ENCODE measurements at places on chromosomes 7 and 10.

DNA sequence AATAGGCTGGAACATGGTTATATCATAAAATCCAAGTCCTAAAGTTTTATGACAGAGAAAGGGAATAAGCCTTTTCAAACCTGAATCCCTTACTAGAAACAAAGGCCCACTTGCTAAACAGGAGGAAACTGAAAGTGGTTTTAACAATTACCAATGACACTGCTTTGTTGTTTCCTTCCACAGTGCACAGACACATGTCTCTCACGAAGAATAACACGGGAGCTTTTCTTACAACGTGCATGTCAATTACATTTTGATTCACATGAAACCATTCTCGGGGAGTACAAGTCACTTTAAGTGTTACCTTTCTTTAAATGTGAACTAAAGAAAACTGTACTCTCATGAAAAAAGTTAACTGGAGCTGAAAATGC, 1.4 kb downstream of the MRPS33 start:
- no peak for DNase-seq

GRCh38 chr7:323410-323809, 33.4 kb downstream of the FOXL3 start:
- no peak for DNase-seq

- DNase-seq, result no peak
Measured at GRCh38 chr7:140631021-140631420, 9.6 kb downstream of the DENND2A start.

- DNase-seq, result no peak
Measured at GRCh38 chr7:130421684-130422083, 19.1 kb downstream of the CEP41 start.

DNA sequence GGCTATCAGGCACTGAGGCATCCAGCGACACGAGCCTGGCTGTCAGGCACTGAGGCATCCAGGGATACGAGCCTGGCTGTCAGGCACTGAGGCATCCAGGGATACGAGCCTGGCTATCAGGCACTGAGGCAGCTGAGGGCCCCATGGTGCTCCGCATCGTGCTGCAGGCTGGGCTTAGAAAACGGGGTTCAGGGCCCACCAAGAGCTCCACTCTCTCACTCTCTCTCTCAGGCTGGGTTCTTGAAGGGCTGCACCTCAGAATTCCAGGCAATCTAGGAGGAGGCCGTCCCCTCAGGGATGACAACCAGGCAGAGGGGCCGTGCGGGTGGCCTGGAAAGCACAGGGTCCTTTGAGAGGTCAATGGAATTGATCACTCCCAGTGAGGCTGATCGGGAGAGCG, 69.0 kb downstream of the CFAP46 start:
- DNase-seq, result no peak

- no peak for DNase-seq
Measured at GRCh38 chr10:30491916-30492515, 58.0 kb downstream of the MAP3K8 start.

DNA sequence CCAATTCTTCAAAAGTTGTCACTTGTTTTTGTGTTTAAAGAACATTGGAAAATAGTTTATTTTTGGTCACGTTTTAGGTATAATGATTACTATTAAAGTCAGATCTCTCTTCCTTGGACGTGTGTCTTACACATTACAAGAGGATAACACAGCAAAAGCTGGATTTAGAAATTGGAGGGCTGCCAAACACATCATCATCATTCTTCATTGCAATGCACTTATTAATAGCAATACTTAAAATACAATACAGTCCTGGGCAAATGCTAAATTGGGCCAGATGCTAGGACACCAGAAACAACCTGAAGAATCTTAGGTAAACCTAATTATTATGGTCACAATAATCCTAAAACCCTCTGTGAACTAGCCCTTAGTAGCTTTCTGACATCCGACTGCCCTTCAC, 303.6 kb downstream of the DGKB start:
- no peak for DNase-seq

DNA sequence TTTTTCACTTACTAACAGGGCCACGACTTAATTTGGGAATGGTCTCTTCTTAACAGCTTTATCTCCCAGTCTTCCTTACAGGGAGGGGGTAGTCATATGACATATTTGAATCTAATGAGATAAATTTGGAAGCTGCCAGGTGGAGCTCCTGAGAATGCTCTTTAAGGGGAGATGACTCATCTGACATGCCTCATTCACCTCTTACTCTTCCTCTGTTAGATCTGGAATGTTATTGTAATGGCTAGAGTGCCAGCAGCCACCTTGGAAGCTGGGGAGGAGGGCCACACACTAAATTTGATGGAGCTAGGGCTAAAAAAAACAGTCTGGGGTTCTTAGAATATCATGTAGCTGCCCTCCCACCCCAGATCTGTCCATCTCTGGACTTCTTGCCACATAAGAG, 22.7 kb downstream of the HECW1 start:
- no peak for DNase-seq

DNA sequence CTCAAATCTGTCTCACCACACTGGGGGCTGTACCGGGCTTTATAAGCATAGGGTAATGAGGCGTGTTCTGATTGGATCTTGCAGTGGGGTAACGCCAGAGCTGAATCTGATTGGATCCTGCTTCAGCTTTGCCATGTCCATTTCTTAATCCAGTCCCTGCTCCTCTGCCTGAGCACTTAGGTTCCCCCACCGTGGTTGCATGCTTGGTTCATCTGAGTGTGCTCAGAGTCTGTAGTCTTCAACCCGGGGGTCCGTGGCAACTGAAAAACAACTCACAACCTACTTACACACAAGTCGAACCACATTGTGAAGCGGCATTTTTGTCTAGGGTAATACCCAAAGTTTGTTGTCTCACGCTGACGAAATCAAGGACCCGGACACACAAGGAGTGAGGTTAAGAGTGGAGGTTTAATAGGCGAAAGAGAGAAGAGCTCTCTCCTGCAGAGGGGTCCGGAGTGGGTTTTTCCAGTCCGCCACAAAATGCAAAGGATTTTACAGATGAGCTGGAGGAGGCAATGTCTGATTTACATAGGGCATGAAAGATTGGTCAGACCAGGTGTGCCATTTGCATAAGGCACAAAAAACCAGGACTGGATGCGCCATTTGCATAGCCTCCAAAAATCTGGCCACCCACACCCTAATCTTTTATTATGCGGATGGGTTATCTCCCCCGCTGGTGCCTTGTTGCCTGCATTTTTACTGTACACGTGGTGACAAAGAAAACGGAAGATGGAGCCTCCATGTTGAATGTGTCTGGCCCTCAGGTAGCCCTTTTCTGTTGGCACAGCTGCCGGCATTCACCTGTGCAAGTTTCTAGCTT, 641.8 kb upstream of the FOXK1 start:
- no peak for DNase-seq

DNA sequence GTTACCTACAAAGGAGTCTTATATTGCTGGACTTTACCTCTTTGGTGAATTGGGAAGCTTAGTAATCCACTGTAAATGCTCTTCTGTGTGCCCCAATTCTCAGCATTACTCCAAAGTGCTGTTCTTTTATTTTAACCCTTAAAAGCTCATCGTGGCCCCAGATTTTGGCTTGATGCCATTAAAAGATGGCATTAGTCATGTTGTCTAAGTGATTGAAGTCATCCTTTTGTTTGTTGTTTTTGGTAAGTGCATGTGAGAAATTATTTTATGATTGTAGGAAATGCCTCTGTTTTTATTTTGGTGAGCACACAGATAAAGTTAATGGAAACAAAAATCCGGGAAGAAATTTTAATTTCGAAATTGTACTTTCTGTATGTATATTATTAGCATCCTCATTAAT, 82.5 kb upstream of the GATA3 start:
- no peak for DNase-seq

GRCh38 chr7:98213296-98213887, 2.2 kb downstream of the BHLHA15 start:
- no peak for DNase-seq

- DNase-seq, result no peak
Measured at GRCh38 chr7:147089051-147089461, 972.5 kb downstream of the CNTNAP2 start.

GRCh38 chr7:32250003-32250402, 179.8 kb upstream of the PDE1C start:
- DNase-seq, result no peak

- no peak for DNase-seq
Measured at GRCh38 chr7:88818552-88818951, 23.0 kb upstream of the TEX47 start.

DNA sequence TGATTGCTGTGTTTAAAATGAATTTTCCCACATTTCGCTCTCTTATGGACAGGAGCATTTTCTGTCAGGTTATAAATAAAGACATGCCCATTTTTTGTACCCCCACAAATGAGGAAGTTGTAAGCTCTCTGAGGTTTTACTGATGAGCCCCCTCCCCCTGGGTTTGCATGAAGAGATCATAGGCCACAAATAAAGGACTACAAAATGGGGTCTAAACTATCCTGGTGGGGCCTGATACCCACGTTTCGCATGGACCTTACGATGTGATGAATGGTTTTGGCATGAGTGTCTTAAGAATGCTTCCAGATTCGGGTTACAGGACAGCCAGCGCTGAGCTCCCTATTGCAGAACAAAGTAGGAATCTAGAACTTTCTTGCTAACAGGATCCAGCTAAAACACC, 5.8 kb downstream of the IKZF1 start:
- DNase-seq, result no peak

DNA sequence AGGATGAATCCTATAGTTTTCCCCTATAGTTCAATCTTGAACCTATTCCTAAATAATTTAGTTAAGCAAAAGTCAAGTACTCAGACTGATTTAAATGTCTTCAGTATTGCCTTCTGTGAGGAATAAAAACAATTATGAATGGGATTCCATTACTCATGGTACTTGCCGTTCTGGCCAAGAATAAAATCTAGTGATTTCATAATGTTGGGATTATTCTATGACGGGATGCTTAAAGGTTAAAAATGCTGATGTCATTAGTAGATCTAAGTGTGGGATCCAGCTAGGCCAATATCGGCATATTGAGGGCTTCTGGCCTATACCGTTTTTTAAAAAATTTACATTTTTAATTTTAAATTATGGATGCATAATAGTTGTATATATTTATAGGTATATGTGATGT, 5.3 kb downstream of the BPGM start:
- no peak for DNase-seq

- no peak for DNase-seq
Measured at GRCh38 chr7:142711746-142712616, 37.3 kb upstream of the PRSS1 start.

GRCh38 chr10:107741971-107742370, 577.5 kb upstream of the SORCS1 start:
- no peak for DNase-seq

DNA sequence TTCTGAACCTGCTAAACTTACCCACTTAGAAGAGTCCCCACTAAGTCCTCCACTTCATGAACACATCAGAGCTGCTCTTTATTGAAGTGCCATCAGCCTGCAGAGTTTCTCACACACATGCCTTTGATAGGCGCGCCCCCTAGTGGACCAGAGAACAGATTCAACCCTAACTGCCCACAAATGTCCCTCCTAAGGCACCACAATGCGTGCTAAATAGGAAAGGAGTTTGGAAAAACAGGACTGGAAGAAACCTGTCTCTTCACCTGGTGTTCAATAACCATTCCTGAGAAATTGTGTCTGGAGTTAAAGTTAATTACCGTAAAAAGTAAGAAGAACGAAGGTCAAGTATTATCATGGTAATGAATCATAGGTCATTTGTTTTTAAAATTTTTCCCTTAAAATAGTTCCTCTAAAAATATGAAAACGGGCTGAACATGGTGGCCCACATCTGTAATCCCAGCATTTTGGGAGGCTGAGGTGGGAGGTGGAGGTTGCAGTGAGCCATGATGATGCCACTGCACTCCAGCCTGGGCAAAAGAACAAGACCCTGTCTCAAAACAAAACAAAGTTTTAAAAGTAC, 249.7 kb downstream of the ELMO1 start:
- peak; percentile 64 for DNase-seq

GRCh38 chr10:98316661-98317060, 48.7 kb upstream of the LOXL4 start:
- DNase-seq, result no peak

DNA sequence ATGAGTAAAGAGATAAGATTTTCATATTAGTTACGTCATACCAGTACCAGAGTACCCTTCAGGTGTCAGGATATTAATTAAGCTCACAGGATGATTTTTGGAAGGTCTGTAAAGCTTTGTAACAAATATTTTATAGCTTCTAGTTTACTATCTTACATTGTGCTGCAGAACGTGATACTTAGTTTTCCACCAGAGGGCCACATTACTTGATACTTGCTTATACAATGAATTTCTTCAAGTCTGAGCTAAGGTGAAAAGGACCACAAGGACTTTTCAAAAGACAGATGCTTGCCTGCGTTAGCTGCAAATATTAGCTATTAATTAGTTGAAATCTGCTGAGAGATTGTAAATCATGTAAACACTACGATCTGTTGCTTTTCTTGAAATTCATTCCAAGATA, 12.2 kb downstream of the FOXP2 start:
- DNase-seq, result no peak

DNA sequence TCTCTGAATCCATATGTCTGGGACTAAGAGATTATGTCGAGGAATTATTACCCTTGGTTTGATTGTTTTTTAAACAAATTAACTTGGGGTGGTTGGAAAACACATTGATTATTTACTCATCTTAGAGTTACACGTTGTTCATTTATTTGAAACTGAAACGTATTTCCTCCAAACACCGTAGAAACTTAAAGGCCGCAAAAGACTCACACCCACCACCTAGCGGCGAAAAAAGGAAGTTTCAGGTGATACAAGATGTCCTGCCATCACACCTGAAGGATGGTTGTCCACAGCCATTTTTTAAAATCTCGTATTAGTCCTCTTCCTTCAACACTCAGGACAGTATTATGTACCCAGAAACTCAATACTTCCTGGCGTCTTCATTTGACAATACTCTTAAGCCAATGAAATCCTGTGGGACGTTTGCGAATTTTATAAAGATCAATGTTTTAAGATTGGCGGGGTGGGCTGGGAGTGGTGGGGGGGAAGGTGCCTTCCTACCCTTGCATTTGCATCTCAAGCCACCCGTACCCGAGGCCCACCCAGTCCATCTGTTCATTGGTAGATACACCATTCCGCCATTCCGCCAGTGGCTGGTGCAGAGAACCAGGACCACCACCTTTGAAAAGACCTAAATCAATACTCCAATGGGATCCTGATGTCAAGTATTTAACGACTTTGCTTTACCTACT, 1.4 kb upstream of the LCOR start:
- peak; percentile 84 for DNase-seq

DNA sequence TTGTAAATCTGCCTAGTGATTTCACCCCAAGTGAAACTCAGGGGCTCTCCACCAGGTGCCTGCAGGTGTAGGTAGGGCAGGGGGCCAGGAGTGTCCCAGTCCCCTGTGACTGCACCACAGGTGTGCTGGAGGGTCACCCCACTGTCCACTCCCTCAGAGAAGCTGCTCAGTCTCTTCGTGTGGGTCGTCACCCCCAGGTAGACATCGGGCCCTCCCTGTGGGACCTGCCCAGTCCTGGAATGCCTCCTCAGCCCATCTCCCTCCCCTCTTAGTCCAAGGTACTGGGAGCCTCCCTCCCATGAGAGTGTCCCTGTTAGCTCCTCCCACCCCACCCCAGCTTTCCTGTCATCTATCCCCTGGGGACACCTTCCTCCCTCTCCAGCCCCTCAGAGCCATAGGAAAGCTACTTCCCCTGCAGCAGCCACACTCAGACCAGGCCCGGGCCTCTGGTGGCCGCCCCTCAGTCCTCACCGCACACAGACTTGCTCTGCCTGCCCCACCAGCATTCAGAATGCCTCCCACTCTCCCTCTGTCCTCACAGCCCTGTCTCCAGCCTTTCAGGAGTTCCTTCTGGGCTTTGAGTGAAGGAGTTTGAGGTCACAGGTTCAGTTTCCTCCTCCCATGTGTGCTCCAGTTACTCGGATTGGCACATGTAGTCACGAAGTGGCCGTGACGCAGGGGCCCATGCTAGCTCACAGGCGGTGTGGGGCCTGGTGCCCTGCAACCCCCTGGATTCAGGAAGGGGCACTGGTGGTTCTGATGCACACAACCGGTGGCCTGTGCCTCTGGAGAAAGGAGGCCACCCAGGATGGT, 5.1 kb downstream of the ALOX5 start:
- DNase-seq, result no peak
